ENCODE measurements at places on chromosomes 7 and 10.

GRCh38 chr7:23685731-23686130 is 5.7 kb downstream of the FAM221A start:
- no peak for DNase-seq

DNA sequence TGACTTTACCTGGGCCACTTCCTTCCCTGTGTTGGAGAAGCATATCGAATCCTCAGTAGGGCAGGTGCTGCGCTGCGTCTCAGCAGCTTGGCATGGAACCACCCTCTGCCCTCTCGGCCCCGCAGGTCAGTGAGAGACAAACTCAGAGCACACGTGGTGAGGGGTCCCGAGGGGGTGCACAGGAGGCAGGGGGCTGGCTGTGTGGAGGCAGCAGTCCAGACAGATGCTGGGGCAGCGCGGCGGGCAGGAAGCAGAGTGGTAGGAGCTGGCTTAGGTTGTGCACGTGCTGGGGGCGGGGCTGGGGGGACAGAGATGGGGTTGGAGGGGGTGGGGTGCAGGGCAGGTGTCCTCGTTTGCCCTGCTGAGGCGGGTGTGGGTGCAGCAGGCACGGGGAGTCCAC is 33.1 kb downstream of the NUB1 start:
- no peak for DNase-seq

- no peak for DNase-seq
Observed at GRCh38 chr7:136877509-136877908, 9.1 kb downstream of the CHRM2 start.

DNA sequence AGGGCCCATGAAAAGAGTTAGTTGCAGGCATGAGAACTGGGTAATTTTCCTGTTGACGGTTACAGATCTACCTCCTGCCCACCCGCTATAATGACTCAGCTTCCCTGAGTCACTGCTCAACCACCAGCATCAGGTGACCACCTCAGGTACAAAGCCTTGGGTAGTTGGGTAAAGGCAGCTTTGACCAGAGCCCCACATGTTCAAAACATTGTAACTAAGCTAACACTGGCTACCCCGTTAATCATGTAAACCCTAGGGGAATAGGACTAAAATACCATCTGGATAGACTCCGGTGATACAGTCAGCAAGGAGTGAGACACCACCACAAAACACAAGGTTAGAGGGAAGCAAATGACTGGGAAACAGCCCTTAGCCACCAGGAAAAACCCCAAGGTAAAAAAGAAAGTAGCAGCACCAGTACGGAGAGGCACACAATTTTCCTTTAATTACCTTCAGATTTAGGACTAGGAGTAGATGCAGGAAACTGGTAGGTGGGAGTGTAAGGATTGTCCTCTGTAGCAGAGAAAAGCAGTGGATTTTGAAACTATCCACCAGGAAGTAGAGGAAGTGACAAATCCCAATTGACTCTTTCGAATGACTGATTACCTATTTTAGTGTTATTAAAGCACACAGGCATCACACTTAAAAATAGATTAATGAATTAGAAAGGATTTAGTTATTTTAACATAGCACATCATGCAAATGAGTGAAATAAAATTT is 103.5 kb upstream of the PDLIM1 start:
- no peak for DNase-seq

GRCh38 chr10:102796407-102797176 is 40.6 kb downstream of the CYP17A1 start:
- no peak for DNase-seq

Measured in NCI-H524 treated with DMSO at 0.1 percent for 48 hours (cell line).